ENCODE measurements at places on chromosomes 7 and 10. TPM values are rescaled to one million over a fixed set of nuclear protein-coding genes. Genes with fewer than 3 reads are reported as not detected.

The DDIT4 gene
- polyA plus RNA-seq, result 45.3 TPM

DNA sequence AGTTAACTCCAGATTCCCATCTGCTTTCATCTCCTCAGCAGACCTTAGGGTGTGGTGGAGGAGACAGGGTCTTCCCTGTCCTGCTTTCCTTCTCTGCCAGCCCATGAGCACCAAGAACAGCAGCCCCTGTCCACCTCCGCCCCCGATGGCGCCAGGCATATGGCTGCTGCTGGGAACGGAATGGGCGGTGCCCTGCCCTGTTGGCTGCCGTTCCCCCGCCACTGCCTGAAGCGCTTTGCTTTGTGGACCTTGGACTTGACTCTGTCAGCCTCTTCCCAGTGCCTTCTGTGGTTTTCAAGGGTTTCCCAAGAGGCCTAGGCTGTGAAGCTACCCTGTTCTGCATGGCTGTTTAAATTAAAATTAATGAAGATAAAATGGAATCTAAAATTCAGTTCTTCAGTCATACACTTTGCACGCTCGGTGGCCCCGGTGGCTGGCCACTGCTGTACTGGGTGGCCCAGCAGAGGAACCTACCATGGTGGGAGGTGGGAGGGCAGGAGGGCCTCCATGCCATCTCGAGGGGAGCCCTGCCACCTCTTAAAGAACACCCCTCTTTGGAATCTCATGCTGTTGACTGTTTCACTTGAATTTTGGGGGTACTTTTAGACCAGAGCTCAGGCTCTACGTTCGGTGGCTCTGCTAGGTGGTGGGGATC is 78.7 kb downstream of the NKX6-2 start:
- no peak for DNase-seq

GRCh38 chr10:20601941-20602461 is 295.1 kb downstream of the NEBL start:
- no peak for DNase-seq

GRCh38 chr7:21656796-21657195 is 114.0 kb downstream of the DNAH11 start:
- DNase-seq, result no peak

DNA sequence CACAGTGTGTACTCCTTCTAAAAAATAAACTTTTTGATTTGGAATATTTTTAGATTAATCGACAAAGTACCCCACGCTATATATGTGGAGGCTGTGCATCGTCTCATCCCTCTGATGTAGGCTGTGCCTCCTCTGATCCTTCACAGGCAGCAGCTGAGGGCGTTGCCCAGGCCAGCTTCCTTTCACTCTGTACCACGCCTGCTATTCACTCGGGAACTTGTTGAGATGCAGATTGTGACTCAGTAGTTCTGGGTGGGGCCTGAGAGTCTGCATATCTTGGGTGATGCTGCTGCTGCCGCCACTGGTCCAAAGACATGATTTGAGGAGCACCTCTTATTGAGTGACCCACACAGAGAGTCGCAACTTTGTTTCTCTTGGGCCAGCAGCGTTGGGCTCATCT is 7.9 kb upstream of the C10orf120 start:
- no peak for DNase-seq
